ENCODE measurements at places on chromosomes 2 and 18.

- peak; percentile 49 for DNase-seq
Observed at GRCh38 chr2:159613651-159614285, 2.6 kb downstream of the BAZ2B start.

DNA sequence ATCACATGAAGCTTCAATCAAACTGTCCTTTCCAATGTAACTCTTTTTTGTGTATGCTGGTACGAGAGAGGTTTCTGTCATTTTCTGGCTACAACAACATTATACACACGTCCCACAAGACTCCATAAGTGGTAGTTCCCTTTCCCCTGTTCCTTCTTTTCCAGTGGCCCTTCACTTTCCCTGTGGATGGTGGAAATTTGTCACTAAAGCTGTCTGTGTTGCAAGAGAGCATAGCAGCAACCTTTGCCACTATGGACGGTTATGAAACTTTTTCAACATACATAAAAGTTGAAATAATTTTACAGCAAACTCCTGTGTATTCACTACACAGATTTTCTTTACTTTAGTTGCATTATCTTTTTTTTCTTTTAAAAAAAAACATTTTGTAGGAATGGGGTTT, 18.7 kb downstream of the DBI start:
- DNase-seq, result no peak

DNA sequence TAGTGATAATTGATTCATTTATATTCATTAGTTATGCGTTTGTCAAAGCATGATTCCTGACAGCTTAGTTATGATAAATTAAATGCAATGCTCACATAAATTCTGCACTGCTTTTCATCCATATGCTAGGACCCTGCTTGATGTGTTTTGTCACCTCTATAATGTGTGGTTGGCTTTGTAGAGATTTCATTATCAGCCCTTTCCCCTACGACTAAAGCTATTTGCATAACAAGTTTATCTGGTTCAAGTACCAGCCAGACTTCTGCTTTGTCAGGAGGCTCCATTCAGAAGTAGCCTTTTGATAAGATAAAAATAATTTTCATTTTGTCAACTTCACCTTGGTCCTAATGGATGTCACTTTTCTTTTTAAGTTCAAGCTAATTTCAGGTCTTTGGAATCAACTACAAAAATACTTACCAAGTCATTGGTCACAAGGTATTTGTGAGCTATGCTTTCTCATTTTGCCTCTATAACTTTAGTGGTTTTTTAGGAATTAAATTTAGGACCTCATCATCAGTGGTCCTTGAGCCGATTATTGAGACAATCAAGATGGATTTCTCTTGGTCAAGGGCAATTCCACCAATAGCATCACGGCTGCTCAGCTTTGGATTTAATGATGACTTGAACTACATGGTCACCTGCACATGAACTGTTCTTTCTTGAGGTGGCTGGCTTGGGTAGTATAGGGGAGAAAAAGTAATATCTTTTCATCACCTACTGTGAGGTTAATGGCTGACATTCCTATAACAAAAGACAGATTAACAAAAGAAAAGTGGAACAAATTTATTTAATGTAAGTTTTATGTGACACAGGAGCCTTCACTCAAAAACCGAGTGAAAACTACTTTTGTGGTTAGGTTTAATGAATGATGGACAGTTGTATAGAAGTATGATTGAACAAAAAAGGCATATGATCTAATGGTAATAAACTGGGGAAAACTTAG, 162.1 kb downstream of the MYO3B start:
- no peak for DNase-seq

DNA sequence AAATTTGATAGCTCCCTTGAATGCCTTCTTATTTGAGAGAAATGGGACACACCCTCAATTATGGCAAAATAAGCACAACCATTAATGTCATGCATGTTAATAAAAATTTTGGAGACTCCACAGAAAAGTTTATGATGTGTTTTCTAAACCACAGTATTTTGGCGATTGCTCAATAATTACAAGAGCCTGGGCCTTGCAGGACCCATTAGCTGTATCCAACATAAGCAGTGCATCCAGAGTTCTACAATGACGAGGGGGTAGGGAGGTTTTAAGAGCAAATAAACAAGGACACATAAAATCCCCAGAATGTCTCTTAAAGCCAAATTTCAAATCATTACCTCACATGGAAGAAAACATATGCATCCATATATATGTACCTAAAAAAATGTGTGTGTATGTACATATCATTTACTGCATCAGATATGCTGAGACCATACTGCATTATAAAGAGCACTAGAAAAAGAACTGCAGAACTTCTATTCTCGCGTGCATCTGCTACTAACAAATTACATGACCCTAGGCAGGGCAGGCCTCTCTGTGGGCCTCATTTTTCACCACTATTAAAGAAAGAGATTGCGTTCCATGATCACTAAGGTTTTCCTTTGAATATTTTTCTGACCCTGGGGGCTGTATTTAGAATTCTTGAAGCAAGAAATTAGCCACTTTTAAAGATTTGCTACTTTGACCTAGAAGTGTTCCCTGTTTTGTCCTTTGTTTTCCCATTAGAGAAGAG, 38.0 kb downstream of the CMPK2 start:
- DNase-seq, result no peak

DNA sequence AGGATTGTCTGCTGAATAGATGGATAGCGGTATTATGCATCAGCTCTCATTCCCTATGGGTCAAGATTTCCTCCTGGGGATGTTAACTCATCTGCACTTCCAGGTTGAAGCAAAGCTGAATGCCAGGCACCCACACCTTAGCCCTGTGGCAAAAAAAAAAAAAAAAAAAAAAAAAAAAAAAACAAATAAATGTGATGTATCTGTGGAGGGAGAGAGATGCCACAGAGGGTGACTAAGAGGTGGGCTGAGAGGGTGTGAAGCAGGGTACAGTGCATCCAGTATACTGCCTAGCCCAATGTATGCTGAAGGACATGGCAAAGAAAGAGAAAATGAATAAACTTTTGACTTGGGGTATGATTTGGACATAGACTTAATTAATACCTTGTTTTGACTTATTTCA, 91.4 kb downstream of the COPS8 start:
- DNase-seq, result no peak

- peak; percentile 34 for DNase-seq
Observed at GRCh38 chr2:53473236-53473635, 294.4 kb upstream of the CHAC2 start.

DNA sequence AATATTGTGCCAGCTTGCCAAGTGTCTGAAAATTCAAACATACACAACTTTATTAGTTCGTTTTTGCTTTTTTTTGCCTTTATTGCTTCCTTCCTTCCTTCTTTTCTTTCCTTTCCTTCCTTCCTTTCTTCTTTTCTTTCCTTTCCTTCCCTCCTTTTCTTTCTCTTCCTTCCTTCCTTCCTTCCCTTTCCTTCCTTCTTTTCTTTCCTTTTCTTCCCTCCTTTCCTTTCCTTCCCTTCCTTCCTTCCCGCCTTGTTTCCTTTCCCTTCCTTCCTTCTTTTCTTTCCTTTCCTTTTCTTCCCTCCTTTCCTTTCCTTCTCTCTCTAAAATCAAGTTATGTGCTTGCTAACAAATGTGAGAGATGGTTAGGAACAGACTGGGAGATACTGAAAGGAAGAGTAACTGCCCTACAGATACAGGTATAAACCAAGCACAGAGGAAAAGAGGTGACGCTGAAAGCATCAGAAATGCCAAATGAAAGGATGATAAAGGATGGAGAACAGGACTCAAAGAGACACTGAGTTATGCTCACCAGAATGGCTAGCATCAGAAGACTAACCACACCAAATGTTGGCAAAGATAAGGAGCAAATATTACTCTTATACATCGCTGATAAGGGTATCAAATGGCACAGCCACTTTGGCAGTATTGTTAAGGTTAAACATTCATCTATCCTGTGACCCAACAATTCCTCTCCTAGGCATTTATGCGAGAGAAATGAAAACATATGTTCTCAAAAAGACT, 151.6 kb downstream of the MREG start:
- no peak for DNase-seq

DNA sequence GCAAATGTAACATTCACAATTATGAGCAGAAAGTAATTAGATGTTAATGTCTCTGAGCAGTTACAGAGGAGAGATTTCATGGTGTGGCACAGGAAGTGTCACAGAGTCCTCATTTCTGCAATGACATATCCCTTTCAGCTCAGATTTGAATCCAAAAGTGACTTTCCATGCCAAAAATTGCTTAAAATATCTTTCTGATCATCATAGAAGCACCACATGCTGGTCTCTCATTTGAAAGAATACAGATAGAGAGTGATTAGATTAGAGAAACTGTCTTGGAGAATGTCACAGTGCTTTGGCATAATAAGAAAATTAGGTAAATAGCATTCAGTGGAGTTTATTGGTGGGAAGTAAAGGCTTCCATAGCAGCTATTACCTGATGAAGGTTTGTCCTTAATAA, 383.4 kb upstream of the CDH2 start:
- no peak for DNase-seq

DNA sequence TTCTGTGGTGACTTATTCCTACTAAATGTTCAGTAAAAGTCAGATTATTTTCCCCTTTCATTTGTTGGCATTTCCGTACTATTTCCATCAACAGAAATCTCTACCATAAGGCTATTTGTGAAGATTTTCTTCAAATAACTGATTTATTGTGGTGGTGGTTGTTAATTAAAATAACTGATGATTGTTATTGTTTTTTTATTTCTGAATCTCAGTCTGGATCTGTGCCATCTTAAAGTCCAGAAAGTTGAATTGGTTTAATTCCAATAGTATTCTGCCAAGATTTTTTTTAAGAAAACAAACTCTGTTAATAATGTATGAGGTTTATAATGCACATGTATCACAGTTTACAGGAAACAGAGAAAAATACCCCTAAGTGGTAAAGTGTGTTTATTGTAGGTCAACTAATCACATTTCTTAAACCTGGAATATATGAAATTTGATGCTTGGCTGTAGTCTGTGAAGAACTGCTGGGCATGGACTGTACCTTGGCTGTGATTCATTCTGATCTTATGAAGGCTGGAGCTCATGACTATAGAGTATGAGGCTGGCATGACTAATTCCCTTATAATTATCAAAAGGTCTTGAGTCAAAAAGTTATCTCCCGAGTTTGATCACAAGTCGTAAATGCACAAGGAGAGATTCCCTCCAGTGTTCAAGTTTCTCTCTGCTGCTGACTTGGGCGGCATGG, 134.2 kb upstream of the RND3 start:
- DNase-seq, result no peak

DNA sequence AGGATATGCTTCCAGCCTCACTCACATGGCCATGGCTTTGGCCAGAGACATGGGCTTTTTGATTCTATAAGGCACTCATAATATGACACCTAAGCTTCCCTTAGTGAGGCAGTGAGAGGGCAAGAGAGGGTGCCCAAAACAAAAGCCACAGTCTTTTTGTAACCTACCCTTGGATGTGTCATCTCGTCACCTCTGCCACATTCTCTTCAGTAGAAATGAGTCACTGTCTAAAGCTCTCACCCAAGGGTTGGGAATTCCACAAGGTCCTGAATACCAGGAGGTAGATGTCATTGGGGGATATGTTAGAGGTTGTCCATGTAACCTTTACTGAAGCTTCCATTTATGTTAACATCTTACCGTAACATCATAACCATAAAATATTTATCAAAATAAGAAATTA, 108.4 kb downstream of the ALMS1 start:
- DNase-seq, result no peak

- DNase-seq, result no peak
Observed at GRCh38 chr2:144453486-144454158, 66.3 kb downstream of the ZEB2 start.

DNA sequence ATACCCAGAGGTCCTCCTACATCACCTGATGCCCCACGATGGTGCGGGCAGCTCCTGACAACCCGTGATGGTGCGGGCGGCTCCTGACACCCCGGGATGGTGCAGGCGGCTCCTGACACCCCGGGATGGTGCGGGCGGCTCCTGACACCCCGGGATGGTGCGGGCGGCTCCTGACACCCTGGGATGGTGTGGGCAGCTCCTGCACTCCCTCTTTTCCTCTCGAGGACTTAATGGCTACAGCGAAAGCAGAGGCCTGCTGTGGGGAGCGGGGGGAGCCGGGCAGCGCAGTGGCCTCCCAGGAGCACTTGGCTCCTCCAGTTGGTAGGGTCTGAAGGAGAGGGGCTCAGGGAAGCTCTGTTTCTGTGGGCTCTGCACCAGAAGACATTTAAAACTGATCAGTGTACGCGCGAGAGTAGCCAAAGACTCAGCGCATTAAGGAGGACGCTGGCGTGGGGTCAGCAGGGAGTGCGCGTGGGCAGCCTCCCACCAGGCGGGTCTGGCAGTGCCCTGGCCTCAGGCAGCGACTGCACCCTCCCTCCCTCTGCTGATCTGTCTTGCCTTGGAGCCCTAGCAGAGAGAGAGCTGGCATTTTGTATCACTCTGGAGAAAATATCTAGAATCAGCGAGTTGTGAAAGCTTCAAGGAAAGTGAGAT, 464.5 kb upstream of the MYT1L start:
- DNase-seq, result no peak

DNA sequence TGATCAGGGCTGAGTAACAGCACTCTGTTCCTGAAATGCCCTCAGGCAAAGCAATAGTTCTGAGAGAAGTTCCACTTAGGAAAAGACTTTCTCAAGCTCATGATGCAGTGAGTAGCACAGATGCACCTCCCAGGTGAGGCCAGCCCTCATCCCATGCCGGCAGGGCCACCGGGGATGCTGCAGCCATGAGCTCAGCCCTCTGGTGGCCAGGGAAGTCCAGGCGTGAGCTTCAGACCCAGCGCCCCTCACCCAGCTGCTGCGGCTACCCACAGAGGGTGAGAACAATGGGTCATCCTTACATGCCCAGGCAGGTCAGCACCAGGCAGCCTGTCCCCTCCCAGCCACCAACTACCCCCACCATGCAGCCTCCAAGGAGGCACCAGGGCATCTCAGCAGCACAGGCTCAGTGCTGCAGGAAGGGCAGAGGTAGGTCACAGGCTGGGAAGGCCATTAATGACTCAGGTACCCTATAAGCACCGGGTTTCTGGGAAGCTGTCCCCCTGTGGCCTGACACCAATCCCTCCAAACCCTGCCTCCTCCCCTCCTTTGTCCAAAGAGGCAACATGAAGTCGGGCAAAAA, 50.6 kb downstream of the TTC32 start:
- DNase-seq, result no peak

DNA sequence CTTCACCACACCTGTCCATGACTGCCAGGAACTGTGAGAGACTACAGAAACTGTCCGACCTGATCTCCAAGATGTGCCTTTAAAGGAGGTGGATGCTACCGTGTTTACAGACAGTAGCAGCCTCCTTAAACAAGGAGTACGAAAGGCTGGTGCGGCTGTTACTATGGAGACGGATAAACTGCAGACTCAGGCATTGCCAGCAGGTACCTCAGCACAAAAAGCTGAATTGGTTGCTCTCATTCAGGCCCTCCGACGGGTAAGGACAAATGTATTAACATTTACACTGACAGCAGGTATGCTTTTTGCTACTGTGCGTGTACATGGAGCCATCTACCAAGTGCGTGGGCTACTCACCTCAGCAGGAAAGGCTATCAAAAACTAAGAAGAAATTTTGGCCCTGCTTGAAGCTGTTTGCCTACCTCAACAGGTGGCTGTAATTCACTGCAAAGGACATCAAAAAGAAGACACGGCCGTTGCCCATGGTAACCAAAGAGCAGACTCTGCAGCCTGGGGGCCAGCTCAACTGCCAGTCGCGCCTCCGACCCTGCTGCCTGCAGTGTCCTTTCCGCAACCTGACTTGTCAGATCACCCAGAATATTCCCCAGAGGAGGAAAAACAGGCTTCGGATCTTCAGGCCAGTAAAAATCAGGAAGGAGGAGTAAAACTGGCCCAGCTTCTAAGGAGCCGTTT, 30.9 kb downstream of the SKA1 start:
- peak; percentile 22 for DNase-seq

- DNase-seq, result no peak
Observed at GRCh38 chr18:5951515-5952091, 56.3 kb upstream of the TMEM200C start.

- DNase-seq, result no peak
Observed at GRCh38 chr2:118968042-118968441, 26.0 kb downstream of the MARCO start.

All from NCI-H774 (cell line).